ENCODE measurements at places on chromosomes 6 and 20.
A peak's percentile ranks its signal among the peaks of the same experiment; 100 is the strongest.

- no peak for DNase-seq
Observed at GRCh38 chr6:53411451-53411850, 62.7 kb upstream of the ELOVL5 start.

DNA sequence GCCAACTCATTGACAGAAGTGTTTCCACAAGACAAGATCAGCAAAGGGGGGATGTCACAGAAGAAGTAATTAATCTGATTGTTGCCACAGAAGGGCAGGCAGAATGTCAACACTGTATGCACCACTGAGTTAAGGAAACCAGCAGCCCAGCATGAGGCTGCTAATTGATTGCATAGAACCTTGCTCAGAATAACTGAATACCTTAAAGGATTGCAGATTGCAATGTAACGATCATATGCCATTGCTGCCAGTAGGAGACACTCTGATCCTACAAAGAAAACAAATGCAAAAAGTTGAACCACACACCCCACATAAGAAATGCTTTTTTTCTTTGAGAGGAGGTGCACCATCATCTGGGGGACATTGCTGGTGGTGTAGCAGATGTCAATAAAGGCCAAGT, 13.1 kb downstream of the OR5V1 start:
- no peak for DNase-seq

DNA sequence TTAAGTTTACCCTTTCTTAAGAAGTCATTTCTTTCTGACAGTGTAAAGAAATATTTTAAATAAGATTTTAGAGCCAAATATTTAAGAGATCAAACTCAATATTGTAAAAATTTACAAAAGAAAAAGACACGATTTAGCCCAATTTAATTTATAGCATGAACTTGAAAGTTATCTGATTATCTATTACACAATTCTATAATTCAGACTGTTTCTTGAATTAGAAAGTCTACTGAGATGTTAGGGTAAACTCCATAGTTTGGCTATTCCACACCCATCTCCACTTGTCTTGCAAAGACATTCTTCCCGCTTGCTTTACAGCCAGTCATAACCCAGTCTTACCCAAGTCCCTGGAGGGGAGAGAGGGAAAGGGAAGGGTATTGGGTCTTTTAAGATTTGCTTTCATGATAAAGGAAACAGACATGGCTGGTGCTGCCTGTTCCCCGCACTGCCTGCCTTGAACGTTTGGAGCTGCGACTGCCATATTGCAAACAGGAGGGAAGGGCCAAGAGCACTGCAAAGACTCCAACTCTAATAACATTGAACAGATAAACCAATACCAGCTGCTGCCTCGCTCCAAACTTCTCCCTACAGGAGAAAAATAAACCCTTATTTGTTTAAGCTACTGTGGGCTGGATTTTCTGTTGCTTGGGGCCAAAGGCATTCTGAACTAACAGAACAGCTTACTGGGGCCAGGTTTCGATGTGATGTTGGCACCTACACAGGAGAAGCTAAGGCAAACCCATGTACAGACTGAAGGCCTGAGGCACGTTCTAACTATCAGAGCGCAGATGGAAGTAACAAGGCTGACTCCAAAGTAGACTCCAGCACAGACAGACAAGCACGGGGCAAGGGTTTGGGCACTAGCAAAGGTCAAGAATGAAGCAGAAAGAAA, 552.3 kb upstream of the JARID2 start:
- DNase-seq = no peak

- peak; percentile 50 for DNase-seq
Observed at GRCh38 chr6:56361812-56362211, 114.4 kb upstream of the COL21A1 start.

- no peak for DNase-seq
Observed at GRCh38 chr6:14573703-14574290, 456.2 kb downstream of the CD83 start.
